ENCODE measurements at places on chromosomes 13 and 19.
A peak's percentile ranks its signal among the peaks of the same experiment; 100 is the strongest.

DNA sequence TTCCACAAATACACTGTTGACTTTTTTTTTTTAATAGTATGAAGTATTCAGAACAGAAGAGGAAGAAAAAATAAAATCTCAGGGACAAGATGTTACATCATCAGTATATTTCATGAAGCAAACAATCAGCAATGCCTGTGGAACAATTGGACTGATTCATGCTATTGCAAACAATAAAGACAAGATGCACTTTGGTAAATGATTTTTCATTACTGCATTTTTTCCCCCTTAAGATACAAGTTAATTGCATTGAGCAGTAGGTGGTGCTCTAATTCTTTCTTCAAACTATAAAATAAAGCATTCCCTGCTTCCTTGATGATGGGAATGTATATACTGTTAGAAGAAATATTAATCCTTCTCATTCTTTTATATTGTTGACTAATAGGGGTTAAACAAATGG, 17.1 kb downstream of the UCHL3 start:
- DNase-seq = peak; percentile 79

DNA sequence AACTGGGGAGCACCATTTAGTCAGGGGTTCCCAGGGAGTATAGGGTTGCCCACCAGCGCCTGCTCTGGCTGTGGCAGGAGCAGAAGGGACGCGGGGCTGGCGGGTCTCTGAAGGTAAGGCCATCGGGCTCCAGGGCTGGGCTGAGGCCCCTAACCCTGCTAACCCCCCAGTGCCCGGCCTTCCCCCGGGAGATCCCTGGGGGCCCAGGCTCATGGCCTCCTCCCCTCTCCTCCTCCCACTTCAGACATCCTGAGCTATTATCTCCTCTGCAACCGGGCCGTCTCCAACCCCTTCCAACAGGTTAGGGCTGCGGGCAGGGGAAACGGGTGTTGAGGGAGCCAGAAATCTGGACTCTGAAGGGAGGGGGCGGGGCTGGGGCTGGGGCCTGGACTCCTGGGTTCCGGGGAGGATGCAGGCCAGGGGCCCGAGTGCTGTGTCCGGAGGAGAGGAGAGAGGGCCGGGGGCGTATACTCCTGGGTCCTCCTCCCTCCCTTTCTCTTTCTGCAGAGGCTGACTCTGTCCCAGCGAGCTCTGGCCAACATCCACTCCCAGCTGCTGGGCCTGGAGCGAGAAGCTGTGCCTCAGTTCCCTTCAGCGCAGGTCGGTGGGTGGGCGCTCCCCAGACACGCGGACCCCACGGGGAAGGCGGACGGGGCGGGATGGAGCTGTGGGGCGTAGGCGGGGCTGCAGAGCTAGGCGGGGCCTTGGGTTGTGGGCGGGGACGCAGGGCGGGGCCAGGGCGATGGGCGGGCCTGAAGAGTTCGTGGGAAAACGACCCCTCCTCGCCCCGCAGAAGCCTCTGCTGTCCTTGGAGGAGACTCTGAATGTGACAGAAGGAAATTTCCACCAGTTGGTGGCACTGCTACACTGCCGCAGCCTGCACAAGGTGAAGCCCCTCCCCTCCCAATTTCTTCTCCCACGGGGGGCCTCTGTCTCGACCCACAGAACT, 15.3 kb downstream of the TTYH1 start:
- peak; percentile 68 for DNase-seq

GRCh38 chr19:45296355-45296754, 26.3 kb downstream of the CKM start:
- DNase-seq = no peak

GRCh38 chr19:56838909-56839651, 1.4 kb downstream of the PEG3 start:
- DNase-seq = peak; percentile 31

DNA sequence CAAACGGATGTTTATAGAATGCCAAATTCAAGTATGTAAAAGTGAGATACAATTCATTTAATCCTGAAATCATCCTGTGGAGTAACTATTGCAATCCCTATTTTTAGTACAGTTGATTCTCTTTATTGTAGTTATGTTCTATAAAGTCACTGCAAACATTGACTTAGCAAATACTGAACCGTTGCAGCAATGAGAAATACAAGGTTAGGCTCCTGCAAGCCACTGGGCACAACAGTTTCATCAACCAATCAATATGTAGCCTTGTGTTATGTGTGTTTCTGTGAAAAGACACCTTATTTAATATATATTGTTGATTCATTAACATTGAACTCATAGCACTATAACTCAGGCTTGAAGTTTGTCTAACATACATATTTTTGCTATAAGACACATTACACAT, 174.4 kb downstream of the DCT start:
- no peak for DNase-seq

- no peak for DNase-seq
These were observed 593.5 kb downstream of the DIAPH3 start for GRCh38 chr13:59570204-59570603.

DNA sequence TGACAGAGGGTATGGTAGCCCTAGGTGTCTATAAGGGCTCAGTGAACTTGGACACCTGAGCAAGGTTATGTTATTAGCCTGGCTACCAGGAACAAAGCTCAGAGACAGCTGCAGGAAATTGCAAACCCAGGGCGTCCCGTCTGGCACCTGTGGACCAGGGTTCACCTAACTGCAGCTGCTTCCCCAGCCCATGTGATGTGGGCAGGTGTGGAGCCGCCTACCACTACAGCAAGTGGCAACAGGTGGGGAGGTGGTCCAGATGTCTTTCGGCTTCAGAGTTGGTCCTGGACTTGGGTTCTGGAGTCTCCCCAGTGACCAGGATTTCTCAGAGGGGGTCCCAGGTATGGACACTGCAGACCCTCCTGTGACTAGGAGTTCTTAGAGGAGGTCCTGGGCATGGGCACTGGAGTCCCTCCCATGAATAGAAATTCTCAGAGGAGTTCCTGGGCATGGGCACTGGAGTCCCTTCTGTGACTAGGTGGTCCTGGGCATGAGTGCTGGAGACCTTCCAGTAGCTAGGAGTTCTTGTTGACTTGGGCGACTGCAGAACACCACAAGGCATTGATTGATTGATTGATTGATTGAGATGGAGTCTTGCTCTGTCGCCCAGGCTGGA, 25.2 kb downstream of the ACTL9 start:
- no peak for DNase-seq

- peak; percentile 29 for DNase-seq
These were observed 43.6 kb downstream of the LYL1 start for GRCh38 chr19:13058951-13059660.

- DNase-seq = no peak
These were observed 202.9 kb downstream of the USP12 start for GRCh38 chr13:26968431-26969341.

DNA sequence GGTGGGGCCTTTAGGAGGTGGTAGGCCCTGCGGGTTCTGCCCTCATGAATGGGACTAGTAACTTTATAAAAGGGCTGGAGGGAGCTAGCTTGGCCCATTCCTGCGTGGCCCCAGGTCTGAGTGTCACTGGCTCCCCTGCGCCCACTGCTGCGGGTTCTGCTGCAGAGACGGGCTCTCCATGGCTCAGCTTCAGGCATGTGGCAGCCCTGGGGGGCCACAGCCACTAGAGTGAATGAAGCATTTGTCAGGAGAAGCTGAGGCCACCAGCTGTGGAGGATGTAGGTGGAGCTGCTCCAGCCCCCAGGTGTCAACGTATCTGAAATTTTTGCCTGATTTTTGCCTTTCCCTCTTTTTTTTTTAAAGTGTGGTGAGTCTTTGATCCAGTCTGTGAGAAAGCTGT, 119.1 kb downstream of the SOX1 start:
- DNase-seq = no peak

All from adipocyte (in vitro differentiated cells).